ENCODE measurements at places on chromosomes 2 and 18. TPM values are rescaled to one million over a fixed set of nuclear protein-coding genes. Genes with fewer than 3 reads are reported as not detected.

DNA sequence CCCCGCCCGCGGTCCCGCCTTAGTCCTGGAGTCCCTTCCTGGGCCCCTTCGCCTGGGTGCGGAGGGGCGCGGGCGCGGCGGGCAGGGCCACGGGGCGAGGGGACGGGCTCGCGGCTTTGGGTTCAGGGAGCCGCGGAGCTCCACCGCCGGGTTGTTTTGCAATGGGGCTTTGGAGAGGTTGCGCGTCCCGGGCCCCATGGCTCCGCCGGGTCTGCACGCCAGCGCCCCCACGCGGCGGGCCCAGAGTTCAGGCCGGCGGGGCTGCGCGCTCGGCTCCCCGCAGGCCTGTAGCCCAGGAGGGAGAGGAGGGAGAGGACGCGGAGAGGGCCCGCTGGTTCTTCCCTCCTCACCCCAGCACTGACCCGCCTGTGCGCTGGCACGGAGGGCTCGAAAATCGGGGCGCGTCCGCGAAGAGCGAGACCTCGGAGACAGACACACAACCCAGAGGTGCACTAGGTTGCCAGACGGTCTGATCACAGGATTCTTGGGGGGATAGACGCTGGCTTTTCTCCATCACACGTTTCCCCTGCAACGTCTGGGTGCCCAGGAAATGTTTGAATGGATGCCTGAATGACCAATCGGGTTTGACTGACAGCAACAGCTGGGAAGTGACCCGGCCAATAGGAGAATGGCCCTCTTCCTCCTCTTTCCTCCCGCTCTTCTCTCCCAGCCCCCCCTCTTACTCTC is 4.9 kb upstream of the SIX2 start:
- no peak for DNase-seq

- no peak for DNase-seq
Observed at GRCh38 chr2:40358783-40359182, 93.1 kb downstream of the SLC8A1 start.

- no peak for DNase-seq
Observed at GRCh38 chr18:59884351-59884750, 15.4 kb upstream of the PMAIP1 start.

The CIB4 gene
- total RNA-seq = not detected

DNA sequence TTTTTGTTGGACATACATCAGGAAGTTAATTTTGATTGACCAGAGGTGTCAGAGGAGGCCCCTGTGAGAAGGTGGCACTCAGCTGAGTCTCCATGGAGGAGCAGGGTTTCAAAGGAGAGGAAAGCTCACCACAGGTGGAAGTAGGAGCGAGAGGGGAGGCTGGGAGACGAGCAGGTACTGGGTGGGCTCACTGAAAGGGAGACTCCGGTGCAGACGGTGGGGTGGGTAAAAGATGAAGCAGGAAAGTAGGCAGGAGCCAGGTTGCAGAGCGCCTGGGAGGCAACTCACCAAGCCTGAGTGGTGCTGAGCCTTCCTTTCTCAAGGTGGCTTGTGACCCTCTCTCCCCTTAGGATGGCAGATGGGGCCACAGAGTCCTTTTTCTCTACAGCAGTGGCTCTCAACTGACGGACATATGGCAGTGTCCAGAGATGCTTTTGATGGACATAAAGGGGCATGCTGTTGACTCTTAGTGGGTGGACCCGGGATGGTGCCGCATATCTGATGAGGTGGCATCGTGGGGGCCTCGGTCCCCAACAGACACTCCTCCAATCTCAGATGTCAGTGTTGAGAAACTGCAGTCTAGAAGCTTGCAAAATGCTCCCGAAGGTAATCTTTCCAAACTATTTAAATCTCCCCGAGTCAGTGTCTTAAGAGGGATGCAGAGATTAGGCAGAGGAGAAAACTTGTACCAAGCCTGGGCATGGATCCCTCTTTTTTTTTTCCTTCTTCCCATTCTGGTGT is 64.0 kb downstream of the LPIN1 start:
- DNase-seq = no peak

The STAT4 gene
- total RNA-seq = 4.8 TPM

All from mucosa of gallbladder (tissue), 1 donor.